Type B pancreatic cell (in vitro differentiated cells): ENCODE measurements at places on chromosomes 2 and 18.

GRCh38 chr2:66683599-66683998, 248.7 kb downstream of the MEIS1 start:
- no peak for DNase-seq

DNA sequence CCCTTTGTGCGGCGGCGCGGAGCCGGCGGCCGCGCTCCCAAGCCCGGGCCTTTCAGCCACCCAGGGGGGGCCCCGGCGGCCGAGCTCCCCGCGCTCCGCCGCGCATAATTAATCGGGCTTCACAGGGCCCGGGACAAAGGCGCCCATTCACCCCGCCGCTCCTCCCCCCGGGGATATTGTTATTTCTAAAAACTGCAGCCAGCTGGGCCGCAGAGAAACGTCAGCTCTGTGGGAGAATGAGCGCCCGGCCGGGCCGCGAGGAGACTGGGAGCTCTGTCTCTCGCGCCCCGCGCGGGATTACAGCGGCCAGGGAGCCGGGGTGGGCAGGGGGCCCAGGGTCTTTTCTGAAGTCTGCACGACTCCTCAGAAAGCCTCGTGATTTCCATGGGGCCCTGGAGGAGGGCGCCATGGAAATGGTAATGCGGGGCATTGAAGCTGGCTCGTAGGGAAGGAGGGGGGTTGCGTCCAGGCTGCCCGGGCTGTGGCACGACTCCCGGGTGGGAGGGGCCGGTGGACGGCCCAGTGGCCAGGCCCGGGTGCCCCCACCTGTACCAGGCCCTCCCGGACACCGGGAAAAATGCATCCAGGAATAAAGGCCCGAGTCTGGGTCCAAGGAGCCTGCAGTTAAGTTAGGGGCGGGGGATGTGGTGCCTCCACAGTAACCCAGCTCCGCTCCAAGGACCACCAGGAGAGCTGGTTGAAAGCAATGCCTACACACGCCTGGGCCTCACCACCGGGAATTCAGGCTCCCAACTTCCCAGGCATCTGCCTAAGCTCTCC, 125.3 kb downstream of the ZFP36L2 start:
- no peak for DNase-seq

DNA sequence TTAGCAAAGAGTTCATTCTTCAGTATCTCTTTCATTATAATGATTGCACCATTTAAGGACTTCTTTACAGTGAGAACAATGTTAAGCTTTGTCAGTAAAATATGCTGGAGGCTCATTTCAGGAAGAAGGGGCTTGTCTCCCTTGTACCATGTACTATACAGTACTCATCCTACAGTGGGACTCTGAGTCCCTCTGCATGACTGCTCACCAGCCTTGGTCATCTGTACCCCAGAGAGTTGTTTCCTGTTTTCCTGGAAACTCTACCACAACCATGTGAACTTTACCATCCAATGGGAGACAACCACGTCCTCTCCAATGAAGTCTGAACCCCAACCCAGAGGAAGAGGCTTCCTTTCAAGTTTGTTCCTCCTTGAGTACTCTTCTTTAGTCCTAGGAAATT, 1171.1 kb upstream of the CRIM1 start:
- no peak for DNase-seq

DNA sequence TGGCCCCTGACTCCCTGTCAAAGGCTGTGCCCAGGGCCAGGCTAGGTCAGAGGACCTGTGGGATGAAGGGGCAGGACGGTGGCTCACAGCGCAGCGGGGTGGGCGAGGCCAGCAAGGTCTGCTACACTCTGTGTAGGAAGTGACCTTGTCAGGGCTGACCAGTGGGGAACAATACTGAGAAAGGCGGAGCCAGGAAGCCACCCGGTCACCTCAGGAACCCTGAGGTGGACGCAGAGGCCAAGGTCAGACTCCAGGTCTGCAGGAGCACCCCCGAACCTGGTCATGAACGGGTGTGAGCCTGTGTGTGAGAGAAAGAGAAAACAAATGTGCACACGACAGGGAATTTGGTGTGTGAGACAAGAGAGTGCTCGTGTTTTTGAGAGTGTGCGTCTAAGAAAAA, 72.3 kb downstream of the SMAD7 start:
- no peak for DNase-seq
